Islet precursor cell (in vitro differentiated cells): ENCODE measurements at places on chromosomes 12 and 14.

DNA sequence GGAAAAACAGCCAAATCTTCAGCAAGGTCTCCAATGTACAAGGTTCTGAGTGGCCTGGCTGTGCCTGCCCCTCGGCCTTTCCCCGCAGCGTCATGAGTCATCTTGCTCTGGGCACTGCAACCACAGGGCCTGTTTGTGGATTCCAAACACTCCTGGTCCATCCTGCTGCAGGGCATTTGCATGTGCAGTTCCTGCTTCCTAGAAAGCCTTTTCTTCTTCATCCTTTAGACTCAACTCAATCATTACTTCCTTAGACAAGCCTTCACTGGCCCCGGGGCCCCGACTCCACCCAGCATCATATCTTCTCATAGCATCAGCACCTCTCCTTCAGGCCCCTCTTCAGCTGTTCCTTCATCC lies 101.8 kb upstream of the EGLN3 start:
- DNase-seq: peak; percentile 98

GRCh38 chr12:80979816-80980215 lies 42.1 kb upstream of the LIN7A start:
- no peak for DNase-seq

DNA sequence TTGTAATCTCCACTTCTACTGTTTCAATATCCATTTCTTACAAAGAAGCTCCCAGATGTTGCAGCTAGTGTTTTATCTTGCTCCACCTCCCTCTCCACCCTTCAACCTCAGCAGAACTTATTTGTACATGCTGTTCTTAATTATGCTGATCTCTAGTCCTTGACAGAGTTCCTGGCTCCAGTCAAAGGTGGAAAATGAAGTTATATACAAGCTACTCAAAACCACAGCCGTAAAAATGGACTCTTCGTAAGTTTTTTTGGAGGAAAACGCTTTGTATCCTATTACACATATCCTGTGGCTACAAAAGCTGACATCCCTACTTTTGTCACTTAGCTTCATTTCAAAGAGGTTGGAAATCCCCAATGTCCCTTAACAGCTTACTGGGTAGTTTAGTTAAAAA lies 1.3 kb downstream of the CLEC1A start:
- DNase-seq: no peak

DNA sequence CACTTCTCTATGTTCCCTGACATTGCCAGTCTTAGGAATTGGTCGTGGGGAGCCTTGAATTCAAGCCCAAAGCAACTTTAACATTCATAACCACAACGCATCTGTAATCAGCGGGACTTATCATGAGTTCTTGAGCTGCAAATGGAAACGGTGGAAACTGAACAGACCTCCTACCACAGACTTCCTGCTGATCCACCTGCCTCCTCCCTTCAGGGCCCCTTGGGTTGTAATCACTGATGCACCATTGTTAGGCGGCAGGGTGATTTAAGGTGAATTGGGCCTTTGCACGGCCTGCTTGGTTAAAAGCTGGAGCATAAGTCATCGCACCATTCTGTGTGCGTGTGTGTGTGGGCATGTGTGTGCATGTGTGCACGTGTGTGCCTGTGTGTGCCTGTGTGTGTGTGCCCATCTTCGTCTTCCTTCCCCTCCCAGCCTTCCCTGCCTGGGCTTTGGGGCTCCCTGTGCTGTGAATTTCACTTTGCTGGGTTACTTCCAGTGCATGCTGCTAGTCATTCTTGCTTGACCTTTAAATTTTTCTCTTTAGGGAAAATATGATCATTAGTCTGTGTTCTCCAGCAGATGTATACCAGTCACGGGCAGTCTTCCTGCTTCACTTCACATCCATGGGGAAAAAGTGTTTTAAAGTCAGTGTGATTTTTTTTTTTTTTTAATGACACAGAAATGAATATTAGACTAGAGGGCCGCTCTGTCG lies 29.1 kb downstream of the CHST11 start:
- no peak for DNase-seq

DNA sequence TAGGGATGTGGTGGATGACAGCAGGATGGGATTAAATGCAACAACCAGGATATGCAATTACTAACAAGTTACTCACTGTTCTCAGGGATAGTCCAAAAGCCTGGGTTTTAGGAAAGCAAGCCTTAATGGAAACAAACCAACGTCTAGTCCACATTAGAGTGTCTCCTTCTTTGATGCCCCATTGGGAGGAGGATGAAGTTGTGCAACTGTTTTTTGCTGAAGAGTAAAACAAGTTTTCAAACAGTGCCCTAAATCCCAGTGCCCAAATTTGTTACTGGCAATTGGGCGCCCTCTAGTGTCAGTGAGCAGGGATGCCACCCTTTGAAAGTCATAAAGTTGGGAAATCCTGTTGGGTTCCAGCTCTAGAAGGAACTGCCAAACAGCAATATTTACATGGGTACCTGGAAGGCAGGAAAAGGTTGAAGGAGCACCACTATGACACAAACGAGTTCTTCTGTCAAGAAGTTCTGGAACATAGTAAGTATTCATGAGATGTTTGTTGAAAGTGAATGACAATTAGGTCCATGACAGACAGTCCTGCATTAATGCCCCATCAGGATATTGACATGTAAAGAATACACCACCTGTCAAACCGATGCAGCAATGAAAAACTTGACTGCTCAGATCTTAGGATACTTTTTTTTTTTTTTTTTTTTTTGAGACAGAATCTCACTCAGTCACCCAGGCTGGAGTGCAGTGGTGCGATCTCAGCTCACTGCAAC lies 11.1 kb upstream of the DPF3 start:
- peak; percentile 69 for DNase-seq

- DNase-seq: peak; percentile 57
Observed at GRCh38 chr14:64952598-64953309, 10.2 kb upstream of the GPX2 start.

GRCh38 chr12:39389399-39390150 lies 53.3 kb downstream of the KIF21A start:
- no peak for DNase-seq

- no peak for DNase-seq
Observed at GRCh38 chr14:24377657-24378056, 9.7 kb downstream of the NFATC4 start.

DNA sequence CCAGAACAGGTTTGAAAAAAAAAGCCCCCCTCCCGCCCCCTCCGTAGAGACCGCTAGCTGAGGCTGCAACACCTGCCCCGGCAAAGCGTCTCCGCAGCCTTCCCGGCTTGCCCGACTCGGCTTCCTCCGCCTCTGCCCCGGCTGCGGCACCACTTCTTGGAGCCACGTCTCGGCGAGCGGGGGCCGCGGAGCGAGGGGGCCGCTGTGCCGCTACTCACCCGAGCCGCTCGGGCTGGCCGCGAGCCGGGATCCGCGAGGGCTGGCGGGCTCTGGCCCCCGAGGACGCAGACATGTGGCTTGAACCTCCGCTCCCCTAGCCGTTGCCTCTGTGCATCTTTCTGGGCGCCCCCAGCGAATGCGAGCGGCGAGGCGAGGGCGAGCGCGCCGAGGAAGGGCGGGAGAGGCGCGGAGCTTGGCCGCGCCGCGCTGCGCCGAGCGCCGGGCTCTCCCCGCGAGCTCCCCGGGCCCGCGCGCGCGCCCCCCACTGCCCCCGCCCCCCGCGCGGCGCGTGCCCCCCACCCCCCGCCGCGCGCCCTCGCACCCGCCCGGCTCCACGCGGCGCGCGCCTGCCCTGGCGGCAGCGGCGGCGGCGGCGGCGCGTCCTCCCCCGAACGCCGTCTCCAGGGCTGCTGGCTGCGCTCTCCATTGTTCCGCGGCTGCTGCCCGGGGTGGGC lies 249.5 kb downstream of the APAF1 start:
- peak; percentile 66 for DNase-seq

- DNase-seq: no peak
Observed at GRCh38 chr14:81298122-81298521, 77.4 kb upstream of the GTF2A1 start.

GRCh38 chr12:32400866-32401265 lies 1.5 kb downstream of the FGD4 start:
- DNase-seq: no peak

GRCh38 chr12:26402648-26403047 lies 207.3 kb downstream of the SSPN start:
- DNase-seq: peak; percentile 83

DNA sequence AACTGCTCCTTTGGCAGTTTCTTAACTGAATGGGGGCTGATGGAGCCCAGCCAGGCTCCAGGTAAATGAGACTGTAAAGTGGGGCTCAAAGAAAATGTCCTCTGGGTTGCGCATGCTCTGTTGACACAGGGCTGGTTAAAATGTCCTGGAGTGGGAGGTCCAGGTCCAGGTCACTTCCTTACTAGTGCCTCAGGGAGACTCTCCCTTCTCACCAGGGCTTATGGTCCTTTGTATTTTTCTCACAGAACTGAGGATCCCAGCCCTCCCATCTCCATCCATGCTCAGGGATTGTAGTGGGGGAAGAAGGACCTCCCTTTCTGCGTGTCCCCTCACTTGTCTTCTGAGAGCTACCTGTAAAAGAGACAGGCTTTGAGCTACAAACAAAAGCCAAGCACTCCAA lies 77.5 kb downstream of the SSPN start:
- DNase-seq: no peak

DNA sequence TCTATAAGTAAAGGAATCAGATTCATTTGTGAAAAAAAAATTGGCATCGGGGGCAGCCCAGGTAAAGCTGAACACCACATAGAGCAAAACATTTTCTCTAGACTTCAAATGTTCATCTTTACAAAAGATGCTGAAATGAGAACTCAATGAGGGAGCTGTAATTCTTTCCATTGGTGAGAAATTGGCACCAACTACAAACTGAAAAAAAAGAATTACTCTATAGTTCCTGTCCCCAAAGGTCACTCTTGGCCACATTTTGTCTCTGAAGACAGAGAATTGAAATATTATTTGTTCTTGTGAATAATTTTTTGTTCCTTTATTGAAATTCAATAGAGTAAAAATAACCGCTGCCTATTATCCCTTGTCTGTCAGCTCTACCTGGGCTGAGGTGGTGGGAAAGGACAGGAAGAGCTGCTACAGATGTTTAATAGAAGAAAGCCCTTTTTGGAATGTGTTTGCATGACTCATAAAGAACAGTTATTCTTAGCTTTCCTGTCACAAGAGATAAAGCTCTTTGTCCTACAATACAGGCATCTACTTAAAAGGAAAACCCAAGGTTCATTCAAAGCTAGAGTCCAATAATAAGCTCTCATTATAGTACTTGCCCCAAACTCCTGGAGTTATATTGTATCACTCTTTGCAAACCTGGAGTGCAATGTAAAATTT lies 380.1 kb upstream of the KITLG start:
- no peak for DNase-seq

DNA sequence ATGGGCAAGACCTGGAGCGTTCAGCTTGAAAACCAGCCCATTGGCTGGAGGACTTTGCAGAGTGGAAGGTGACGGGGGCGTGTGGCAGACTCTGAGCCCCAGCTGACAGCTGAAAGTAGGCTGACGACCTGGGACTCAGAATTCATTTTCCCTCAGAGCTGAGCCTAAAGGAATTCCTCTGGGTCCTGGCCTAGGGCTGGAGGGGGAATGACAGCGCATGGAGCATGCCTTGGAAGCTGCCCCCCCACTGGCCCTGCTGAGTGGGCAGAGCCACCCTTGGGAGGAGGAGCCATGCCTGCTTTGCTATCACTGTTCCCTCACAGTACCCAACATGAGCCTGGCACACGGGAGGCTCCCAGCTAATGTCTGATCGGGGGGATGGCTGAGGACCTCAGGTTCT lies 25.4 kb upstream of the SMOC1 start:
- no peak for DNase-seq

DNA sequence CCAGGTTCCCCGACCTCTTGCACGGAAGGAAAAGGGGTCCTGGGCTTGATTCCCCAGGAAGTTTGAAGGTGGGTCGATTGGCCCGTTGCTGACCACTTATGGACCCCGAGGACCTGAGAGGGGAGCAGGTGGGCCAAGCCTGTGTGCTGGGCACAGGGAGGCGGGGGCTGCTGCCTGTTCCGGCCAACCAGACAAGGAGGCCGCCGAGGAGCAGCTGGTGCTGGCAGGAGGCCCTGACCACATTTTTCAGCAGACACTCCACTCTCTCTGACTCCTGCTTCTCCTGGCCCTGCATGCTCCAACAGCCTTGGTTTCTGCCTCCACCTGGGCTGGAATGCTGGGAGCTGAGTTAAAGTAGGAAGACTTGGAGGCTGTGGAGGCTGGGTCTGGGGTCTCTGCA lies 42.8 kb downstream of the NOS1 start:
- no peak for DNase-seq
